ENCODE measurements at places on chromosomes 6 and 20. TPM values are rescaled to one million over a fixed set of nuclear protein-coding genes. Genes with fewer than 3 reads are reported as not detected.

LTB gene
- 2.5 TPM for polyA plus RNA-seq

CCN5 gene
- 0.31 TPM for polyA plus RNA-seq

AIG1 gene
- polyA plus RNA-seq, result 33.9 TPM

RNF144B gene
- polyA plus RNA-seq, result 12.0 TPM

NTSR1 gene
- 0.12 TPM for polyA plus RNA-seq

OPRM1 gene
- polyA plus RNA-seq, result not detected

CCDC170 gene
- polyA plus RNA-seq, result 4.6 TPM

SAMD10 gene
- 6.1 TPM for polyA plus RNA-seq

KCNK5 gene
- 28.6 TPM for polyA plus RNA-seq

DAAM2 gene
- 28.5 TPM for polyA plus RNA-seq

ZSWIM3 gene
- 5.9 TPM for polyA plus RNA-seq

GSTA2 gene
- polyA plus RNA-seq, result 0.22 TPM

CFAP61 gene
- 2.8 TPM for polyA plus RNA-seq

PRPH2 gene
- polyA plus RNA-seq, result 6.1 TPM

MYT1 gene
- 0.43 TPM for polyA plus RNA-seq

LIME1 gene
- 5.6 TPM for polyA plus RNA-seq

KCNK17 gene
- polyA plus RNA-seq, result 14.2 TPM

GPX5 gene
- 0.23 TPM for polyA plus RNA-seq

ZBTB46 gene
- polyA plus RNA-seq, result 9.9 TPM

SPEF1 gene
- polyA plus RNA-seq, result 2.3 TPM

TREML1 gene
- 1.1 TPM for polyA plus RNA-seq

KIF6 gene
- polyA plus RNA-seq, result 2.6 TPM

SNPH gene
- polyA plus RNA-seq, result 2.1 TPM

PTCRA gene
- 0.45 TPM for polyA plus RNA-seq

EPHA7 gene
- polyA plus RNA-seq, result 10.4 TPM

GATA5 gene
- 25.6 TPM for polyA plus RNA-seq

C20orf204 gene
- polyA plus RNA-seq, result 1.1 TPM

FAM209A gene
- 0.58 TPM for polyA plus RNA-seq

GJA10 gene
- polyA plus RNA-seq, result not detected

ECT2L gene
- 3.3 TPM for polyA plus RNA-seq

TAGAP gene
- polyA plus RNA-seq, result 1.9 TPM

TFAP2D gene
- polyA plus RNA-seq, result not detected

TMEM74B gene
- 16.0 TPM for polyA plus RNA-seq

SLPI gene
- polyA plus RNA-seq, result 7.9 TPM

SIM1 gene
- 0.06 TPM for polyA plus RNA-seq

ASIP gene
- 0.36 TPM for polyA plus RNA-seq

KHDC1L gene
- polyA plus RNA-seq, result 1.1 TPM

RSPH4A gene
- polyA plus RNA-seq, result 7.6 TPM

ROMO1 gene
- polyA plus RNA-seq, result 41.5 TPM

CLIC5 gene
- 16.6 TPM for polyA plus RNA-seq

IPCEF1 gene
- 3.7 TPM for polyA plus RNA-seq

CAGE1 gene
- polyA plus RNA-seq, result 0.05 TPM

TULP1 gene
- 5.8 TPM for polyA plus RNA-seq

EYA2 gene
- 0.80 TPM for polyA plus RNA-seq

HLA-DQB2 gene
- polyA plus RNA-seq, result 0.27 TPM
